NCI-H460 (cell line): ENCODE measurements at places on chromosomes 12 and 14. TPM values are rescaled to one million over a fixed set of nuclear protein-coding genes. Genes with fewer than 3 reads are reported as not detected.

GRCh38 chr12:98259693-98260092 is 255.7 kb upstream of the TMPO start:
- no peak for DNase-seq

DNA sequence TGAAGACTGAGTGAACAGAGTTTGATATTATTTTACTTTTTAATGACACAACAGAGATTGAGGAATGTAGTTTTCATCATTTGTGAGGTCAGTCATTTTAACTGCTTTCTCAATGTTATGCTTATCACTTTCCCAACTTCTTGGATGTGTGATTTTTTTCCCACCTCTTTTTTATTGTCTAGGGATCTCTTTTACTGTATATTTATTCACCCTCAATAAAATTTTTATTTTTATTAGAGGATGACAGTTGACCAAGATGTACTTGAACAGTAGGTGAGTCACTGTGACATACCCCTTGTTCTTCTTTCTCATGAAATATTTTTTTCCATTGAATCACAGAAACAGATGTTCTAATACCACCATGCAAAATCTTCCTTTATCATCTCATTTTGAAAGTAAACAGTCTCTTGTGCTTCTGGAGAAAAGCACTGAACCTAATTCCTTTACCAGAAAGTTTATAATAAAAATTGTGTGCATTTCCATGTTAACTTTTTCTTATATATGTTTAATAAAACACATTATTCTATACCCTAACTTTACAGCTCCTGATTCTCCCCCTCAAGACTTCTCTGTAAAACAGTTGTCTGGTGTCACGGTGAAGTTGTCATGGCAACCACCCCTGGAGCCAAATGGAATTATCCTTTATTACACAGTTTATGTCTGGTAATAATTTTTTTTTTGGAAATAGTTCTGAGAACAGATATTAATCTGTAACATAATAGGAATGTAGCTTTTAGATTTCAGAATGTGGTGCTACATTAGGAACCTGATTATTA is 65.9 kb downstream of the PTPRQ start:
- DNase-seq, result peak; percentile 46

GRCh38 chr14:61754627-61755381 is 7.4 kb upstream of the SNAPC1 start:
- DNase-seq, result no peak

DNA sequence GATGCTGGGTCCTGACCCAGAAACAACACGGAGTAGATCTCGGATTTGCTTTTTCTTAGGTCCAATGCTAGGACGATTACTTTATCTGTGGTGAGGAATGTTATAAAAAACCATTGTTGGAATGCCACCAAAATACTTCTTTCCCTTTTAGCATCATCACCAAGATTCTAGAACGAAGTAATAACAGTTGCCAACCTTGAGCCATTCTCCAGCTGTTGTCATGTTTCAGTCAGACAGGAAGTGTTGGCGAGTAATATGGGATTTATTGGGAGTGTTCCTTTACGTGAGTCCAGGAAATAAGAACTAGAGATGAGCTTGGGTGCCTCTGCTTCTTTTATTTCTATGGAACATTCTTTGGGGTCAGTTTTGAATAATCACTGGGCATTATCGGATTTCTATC is 892.9 kb downstream of the DIO2 start:
- DNase-seq, result no peak

DNA sequence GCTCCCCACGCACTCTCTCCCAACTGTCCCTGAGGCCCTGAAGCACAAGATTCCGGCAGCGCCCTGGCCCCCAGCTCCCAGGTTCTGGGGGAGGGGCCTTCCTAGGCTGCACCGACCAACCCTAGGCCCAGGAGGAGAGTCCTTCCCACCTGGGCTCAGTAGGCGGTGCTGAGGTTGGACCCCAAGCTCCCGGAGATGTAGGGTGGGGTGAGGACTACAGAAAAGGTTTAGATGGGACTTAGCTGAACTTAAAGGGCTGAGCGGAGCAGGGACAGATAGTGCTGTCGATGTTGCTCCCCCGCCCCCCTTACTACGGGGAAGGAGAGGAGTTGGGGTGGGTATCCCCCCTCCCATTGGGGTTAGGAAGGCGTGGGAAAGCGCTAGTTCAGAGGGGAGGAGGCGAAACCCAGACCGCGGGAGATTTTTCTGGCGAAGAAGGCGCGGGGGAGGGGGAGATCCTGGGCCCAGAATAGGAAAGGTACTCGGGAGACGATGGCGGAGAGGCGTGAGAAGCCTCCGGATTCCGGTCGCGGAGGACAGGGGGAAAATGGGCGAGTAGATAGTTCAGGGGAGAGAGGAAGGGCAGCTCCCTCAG is 4.2 kb upstream of the BAZ2A start:
- DNase-seq, result no peak

DNA sequence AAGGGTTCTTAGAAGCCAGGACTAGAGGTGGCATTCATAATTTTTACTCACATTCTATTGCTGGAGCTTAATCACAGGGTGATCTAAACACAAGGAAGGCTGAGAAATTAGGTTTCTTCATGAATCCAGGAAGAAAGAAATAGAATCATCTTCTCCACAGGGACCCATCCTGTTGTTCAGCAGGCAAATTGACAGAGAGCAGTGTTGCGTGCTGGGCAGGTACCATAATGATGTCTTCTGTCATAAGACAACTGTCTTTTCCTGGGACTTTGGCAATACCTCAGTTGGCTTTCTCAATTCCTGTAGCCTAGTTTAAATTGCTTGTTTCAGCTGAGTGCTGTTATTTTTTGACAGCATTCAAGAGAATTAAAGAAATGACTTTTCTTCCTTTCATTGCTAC is 468.0 kb upstream of the SYT1 start:
- DNase-seq, result no peak

- DNase-seq, result no peak
Measured at GRCh38 chr14:21626491-21627230, 8.1 kb downstream of the OR10G2 start.

DNA sequence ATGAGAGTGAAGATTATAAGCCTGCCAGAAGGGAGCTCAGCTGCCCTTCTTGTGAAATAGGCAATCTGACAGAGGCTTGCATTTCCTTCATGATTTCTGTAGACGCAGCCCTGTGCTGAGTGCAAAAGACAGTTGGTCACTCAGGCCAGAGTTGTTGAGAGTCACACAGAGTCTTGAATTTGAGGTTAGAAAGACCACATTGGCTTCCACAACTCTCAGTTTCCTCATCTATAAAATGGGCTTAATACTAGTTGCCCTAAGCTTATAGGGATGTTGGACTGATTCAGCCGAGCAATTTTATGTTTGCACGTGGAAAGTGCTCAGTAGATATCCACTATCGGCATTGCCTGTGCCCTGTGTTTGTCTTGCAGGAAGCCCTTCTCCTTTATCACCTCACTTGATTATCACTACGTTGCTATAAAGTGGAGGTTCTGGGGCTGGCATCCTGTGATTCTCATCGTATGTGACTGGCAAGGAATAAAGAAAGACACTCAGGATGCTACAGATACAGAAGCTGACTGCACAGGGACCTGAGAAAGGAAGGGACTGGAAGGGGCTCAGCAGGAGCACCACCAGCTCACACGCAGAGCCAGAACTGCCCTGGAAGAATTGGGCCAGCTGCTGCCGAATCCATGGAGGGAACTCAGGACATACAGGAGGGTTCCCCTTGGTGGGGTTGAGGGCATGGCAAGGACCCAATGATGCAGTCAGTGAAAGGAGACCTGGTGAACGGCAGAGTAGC is 19.8 kb upstream of the SERPINA4 start:
- no peak for DNase-seq

DNA sequence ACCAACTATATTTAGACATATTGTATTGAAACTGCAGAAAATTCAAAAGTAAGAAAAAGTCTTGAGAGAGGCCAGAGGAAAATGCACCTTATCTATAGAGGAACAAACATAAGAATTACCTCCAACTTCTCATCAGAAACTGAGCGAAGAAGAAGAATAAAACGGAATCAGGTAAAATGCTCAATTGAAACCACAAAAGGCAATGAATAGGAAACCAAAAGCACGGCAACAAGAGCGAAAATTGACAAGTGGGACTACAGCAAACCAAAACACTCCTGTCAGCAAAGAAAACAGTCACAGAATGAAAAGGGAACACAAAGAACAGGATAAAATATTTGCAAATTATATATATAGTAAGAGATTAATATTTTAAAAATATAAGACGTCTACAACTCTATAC is 61.9 kb upstream of the PARP11 start:
- no peak for DNase-seq

RNASE7 gene
- not detected in 2 replicates for total RNA-seq

PACS2 gene
- total RNA-seq, result 30.6 and 30.7 TPM in 2 replicates
